ENCODE measurements at places on chromosomes 5 and 9. TPM values are rescaled to one million over a fixed set of nuclear protein-coding genes. Genes with fewer than 3 reads are reported as not detected.

DNA sequence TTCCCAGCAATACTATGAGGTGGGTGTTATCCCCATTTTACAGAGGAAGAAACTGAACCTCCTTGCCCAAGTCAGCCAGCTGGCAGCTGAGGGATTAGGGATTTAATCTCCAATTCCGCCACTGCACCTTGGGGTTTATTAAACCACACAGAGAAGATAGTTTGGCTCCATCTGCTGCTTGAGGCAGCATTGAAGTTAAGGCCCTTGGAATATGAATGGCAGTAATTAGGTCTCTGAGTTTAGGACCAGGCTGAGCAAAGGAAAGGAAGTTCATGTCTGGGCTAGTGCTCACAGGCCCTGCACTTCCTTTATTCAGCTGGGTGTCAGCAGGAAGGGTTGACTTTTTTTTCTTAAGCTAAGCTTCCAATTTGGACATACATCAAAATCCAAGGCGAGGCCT is 86.9 kb upstream of the GDNF start:
- no peaks in the 10 kb centered on the region for H3K4me1 ChIP-seq
- H3K4me3 ChIP-seq: no peak overlapping the region
- no peaks in the 10 kb centered on the region for H3K36me3 ChIP-seq
- DNase-seq: no peak
- H3K27me3 ChIP-seq: no peaks in the 10 kb centered on the region

CCDC192 gene
- 0.10 TPM for polyA plus RNA-seq

- no peak overlapping the region for H3K27ac ChIP-seq
- H3K4me3 ChIP-seq: no peak overlapping the region
- no peak for DNase-seq
- peaks cover 4% of the 10 kb centered on the region for H3K27me3 ChIP-seq
These were observed 67.4 kb downstream of the VCAN start for GRCh38 chr5:83538786-83539462.

GRCh38 chr5:138068742-138069600 is 14.9 kb upstream of the WNT8A start:
- peaks cover 6% of the 10 kb centered on the region for H3K4me1 ChIP-seq
- DNase-seq: peak; percentile 88
- no peak overlapping the region for H3K27ac ChIP-seq
- H3K27me3 ChIP-seq: no peaks in the 10 kb centered on the region

DNA sequence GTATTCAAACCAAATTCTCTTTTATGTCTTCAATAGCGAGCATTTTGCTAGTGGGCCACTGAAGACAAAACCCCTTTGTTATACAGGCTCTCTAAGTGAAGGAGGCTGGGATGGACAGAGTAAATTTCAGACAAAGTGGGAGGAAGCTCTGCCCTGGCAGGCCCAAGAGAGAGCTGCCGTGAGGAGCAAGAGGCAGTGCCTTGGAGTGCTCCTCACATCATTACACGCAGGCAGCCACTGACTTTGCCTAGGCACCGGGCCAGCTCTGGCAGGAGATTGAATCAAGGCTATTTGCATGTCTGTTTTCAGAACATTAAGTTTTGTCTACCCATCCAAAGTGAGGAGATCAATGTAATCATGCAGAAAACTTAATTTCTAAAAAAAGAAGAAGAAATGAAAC is 167.7 kb downstream of the CCDC192 start:
- H3K27ac ChIP-seq: no peak overlapping the region
- H3K4me1 ChIP-seq: peaks cover 4% of the 10 kb centered on the region
- H3K36me3 ChIP-seq: no peaks in the 10 kb centered on the region
- H3K4me3 ChIP-seq: no peak overlapping the region

GRCh38 chr5:110686270-110686669 is 40.2 kb downstream of the TMEM232 start:
- no peaks in the 10 kb centered on the region for H3K4me1 ChIP-seq
- no peak overlapping the region for H3K27ac ChIP-seq
- H3K27me3 ChIP-seq: no peaks in the 10 kb centered on the region
- no peak overlapping the region for H3K4me3 ChIP-seq
- DNase-seq: no peak
- no peaks in the 10 kb centered on the region for H3K36me3 ChIP-seq

DNA sequence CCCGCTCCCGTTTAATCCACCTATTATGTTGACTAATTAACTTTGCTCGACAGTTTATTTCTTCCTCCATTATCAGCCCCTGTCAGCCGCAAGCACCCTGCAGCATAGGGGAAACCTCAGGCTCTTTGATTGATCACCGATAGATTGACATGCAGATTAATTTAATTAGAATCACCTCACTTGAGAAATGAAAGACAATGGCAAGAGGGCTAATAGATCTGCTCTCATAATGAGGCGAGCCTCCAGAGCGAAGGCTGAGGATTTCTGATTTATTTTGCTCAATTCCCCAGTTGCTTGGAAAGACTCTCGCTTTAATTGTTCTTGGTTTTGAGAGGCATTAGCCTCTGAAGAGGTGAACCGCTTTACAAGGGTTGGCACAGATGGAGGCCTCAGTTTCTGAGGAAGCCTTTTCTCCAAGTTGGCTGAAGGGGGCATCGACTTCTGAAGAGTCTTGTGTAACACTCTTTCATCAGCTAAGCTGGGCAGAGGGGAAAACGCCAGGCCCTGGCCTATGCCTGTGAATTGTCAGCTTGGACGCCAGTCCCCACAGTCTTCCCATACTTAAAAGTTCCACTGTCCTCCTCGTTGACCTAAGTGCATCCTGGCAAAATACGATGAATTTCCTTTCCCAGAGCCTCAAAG is 275.4 kb downstream of the EBF1 start:
- no peaks in the 10 kb centered on the region for H3K4me1 ChIP-seq
- no peak for DNase-seq
- no peaks in the 10 kb centered on the region for H3K36me3 ChIP-seq
- H3K4me3 ChIP-seq: no peak overlapping the region
- no peaks in the 10 kb centered on the region for H3K27me3 ChIP-seq

DNA sequence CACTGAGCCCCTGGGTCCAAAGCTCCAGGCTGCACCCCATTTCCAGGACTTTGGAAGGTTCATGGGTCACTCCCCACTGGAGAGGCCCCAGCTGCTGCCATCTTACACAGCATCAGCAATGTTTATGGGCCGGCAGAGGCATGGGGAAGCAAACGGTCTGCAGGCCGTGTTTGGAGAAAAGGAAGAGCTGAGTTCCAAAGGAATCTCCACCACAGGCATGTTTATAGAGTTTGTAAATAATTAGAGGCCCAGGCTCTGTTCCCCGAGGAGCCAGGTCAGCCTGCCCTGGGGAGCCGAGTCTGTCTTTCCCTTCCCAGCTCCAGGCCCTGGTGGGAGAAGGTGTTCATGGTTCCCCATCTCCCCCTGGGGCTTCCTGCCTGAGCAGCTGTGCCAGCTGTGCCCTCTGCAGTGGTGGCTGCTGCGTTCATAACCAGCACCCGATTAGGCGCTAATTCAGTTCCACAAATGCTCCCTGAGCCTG is 64.8 kb downstream of the COL27A1 start:
- no peak for DNase-seq
- H3K27ac ChIP-seq: peak overlapping the region; percentile 57
- no peak overlapping the region for H3K4me3 ChIP-seq
- peaks cover 4% of the 10 kb centered on the region for H3K4me1 ChIP-seq
- H3K27me3 ChIP-seq: no peaks in the 10 kb centered on the region

DNA sequence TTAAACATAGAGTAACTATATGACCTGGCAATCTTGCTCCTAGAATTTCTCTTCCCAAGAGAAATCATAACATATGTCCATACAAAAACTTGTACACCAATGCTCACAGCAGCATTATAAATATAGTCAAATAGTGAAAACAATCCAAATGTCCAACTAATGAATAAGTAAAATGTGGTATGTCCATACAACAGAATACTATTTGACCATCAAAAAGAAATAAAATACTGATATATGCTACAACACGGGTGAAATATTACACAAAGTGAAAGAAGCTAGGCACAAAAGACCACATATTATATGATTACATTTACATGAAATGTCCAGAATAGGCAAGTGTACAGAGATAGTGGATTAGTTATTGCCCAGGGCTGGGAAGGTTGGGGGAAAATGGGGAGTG is 41.4 kb downstream of the PSMB7 start:
- no peaks in the 10 kb centered on the region for H3K27me3 ChIP-seq
- H3K4me3 ChIP-seq: no peak overlapping the region
- DNase-seq: no peak
- H3K36me3 ChIP-seq: peaks cover 25% of the 10 kb centered on the region
- no peak overlapping the region for H3K27ac ChIP-seq

- no peaks in the 10 kb centered on the region for H3K4me1 ChIP-seq
- H3K4me3 ChIP-seq: no peak overlapping the region
- DNase-seq: no peak
- no peaks in the 10 kb centered on the region for H3K36me3 ChIP-seq
- H3K27me3 ChIP-seq: no peaks in the 10 kb centered on the region
- no peak overlapping the region for H3K27ac ChIP-seq
These were observed 265.3 kb downstream of the DOCK8 start for GRCh38 chr9:479971-480350.

GABRA1 gene
- 0.05 TPM for polyA plus RNA-seq

- no peak for DNase-seq
- no peaks in the 10 kb centered on the region for H3K27me3 ChIP-seq
- no peak overlapping the region for H3K4me3 ChIP-seq
- H3K4me1 ChIP-seq: peaks cover 99% of the 10 kb centered on the region
These were observed 26.2 kb downstream of the SHB start for GRCh38 chr9:38042626-38043357.

BTNL8 gene
- 1.3 TPM for polyA plus RNA-seq

GRCh38 chr5:156051972-156052371 is 275.0 kb upstream of the SGCD start:
- no peak overlapping the region for H3K4me3 ChIP-seq
- H3K4me1 ChIP-seq: no peaks in the 10 kb centered on the region
- no peak for DNase-seq
- no peak overlapping the region for H3K27ac ChIP-seq
- no peaks in the 10 kb centered on the region for H3K36me3 ChIP-seq

DNA sequence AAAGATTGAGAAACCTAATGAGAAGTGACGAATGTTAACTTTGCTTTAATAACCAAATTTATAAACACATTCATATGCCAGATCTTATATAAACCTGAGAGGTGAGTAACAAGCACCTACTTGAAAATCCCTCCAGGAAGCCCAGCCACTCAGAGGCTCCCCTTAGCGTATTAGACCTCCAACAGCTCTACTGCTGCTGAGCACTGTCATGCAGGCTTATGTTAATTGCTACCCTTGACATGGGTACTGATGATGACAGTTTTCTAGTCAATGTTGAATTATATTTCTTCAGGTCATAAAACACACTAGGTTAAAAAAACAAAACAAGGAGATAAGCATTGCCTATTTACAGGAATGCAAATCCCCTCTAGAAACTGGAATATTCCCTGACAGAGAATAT is 161.2 kb downstream of the MPDZ start:
- H3K4me3 ChIP-seq: no peak overlapping the region
- H3K27ac ChIP-seq: no peak overlapping the region
- H3K4me1 ChIP-seq: no peaks in the 10 kb centered on the region
- DNase-seq: no peak

Measured in stomach (tissue), 19 donors.